Stimulated activated CD8-positive, alpha-beta memory T cell treated with anti-CD3 and anti-CD28 coated beads, Interleukin-15, amount 100 ng/mL, for 48 hours (primary cell): ENCODE measurements at places on chromosomes 2 and 18.

GRCh38 chr2:66170744-66171330 is 264.1 kb upstream of the MEIS1 start:
- DNase-seq = no peak

GRCh38 chr2:29025711-29026110 is 44.6 kb downstream of the TOGARAM2 start:
- DNase-seq = no peak

- DNase-seq = no peak
Observed at GRCh38 chr2:237081596-237081995, 4.1 kb upstream of the COPS8 start.

DNA sequence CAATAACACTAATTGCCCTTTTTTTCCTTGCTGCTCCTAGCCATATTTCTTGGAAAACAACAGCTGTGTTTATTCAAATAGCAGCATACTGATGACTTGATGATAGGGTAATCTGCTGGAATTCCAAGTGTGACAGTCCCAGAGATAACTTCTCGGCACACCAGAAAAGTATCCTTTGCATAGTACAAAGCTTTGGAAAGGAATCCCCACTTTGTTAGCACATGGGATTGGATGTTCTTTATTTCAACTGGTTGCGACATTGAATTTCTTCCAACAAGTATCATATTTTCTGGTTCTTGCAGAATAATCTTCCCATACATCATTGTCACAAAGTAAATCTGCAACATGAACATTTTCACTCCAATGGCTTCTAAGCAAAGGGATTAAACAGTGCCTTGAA is 445.8 kb upstream of the ACVR2A start:
- no peak for DNase-seq

GRCh38 chr18:47931718-47932103 is 1.3 kb upstream of the SMAD2 start:
- DNase-seq = no peak

- no peak for DNase-seq
Observed at GRCh38 chr2:45879936-45880335, 228.5 kb downstream of the PRKCE start.

- DNase-seq = no peak
Observed at GRCh38 chr2:64781711-64782390, 128.1 kb upstream of the SERTAD2 start.

DNA sequence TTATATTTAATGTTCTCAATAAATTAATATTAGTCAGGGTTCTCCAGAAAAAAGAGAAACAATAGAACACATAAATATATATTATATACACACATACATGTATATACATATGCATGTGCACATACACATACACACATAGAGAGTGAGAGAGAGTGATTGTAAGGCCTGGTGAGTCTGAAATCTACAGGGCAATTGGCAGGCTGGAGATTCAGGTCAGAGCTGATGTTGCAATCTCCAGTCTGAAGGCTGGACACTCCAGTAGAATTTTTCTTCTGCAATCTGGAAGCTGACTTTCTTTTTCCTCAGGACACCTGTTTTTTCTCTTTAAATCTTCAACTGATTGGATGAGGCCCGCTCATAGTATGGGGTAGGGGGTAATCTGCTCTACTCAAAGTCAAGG is 3.2 kb downstream of the TMEM182 start:
- DNase-seq = no peak

DNA sequence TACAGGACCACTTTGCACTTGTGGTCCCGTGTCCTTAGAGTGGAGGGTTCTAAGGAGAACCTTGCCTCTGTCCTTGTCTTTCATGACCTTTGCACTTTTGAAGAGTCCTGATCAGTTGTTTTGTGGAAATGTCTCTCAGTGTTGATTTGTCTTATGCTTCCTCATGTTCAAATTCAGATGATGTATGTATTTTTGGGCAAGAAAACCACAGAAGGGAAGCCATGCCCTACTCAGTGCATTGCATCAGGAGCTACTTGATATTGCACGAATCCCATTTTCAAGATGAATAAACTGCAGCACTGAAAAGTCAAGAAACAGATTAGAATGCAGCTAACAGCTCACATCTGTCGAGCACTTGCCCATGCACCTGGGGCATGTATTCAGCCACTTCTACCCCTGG is 152.2 kb downstream of the INHBB start:
- no peak for DNase-seq

DNA sequence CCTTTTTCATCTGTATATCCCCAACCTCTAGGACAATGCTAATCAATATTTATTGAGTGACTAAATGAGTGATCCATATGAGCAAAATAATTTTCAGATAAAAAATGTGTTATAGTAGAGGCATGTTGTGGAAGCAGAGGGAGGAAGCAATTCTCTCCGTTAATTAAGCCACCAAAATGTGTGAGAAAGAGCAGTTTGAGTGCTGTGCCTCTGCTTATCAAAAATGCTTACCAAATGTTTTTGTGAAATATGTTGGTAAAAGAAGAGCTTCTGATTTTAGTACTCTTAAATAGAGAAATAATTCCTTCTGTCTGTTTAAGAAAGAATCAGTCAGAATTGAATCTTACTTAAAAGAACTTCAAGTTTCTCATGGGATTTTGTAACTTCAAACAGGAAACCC is 90.3 kb downstream of the DTNA start:
- DNase-seq = no peak

GRCh38 chr2:215880970-215881369 is 132.4 kb downstream of the MREG start:
- DNase-seq = no peak

GRCh38 chr2:234812851-234813250 is 139.0 kb upstream of the SH3BP4 start:
- no peak for DNase-seq

GRCh38 chr2:56831780-56832179 is 648.0 kb downstream of the CCDC85A start:
- DNase-seq = no peak

DNA sequence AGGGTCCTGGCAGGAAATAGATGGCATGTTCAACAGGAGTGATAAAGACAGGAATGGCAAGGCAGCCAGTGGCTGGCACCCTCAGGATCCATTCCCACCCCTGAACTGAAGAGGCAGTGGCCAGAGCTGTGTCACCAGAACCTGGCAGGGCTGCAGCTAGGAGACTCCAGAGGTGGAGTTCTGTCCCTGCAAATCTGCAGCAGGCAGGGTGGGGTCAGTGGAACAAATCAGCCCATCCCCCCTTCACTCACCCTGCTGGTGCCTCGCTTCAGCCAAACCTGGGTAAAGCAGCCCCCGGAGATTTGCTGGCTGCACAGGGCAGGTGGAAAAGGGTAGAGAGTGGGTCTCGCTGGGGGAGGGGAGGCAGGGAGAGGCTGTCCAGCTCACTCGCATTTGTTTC is 12.7 kb downstream of the INPP5D start:
- DNase-seq = no peak

- DNase-seq = no peak
Observed at GRCh38 chr18:48387300-48387699, 21.9 kb downstream of the ZBTB7C start.

- DNase-seq = no peak
Observed at GRCh38 chr2:196804381-196804780, 4.8 kb downstream of the C2orf66 start.

GRCh38 chr2:20371323-20372025 is 20.8 kb upstream of the PUM2 start:
- no peak for DNase-seq

DNA sequence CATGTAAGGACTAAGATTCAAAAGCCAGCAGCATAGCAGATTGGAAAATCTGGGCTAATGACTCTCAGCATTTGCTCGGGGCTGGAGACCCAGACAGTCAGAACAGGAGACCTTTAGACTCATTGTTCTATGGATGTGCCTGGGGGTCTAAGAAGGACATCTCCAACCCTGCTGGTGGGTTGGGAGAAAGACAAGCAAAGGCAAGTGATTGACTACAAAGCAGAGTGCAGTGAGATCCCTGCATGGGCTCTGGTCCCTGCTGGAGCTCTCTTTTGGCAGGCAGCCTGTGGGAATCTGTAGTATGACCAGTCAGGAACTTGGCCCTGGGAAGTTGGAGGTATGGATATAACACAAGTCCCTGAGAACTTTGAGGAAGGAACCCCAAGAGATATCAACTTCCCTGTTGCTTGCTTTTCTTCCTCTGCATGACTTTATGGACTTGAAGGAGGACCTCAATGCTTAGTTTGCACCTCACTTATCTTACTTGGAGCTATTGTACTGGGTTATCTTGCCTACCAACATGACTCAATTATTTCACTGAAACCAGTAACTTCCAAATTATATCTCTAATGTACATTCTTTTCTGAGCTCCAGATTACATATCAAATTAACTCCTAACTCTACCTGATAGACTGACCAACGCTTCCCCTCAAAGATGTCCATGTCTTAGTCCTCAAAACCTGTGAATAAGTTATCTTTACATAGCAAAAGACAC is 236.0 kb downstream of the CYRIA start:
- no peak for DNase-seq

GRCh38 chr2:55958756-55959155 is 35.2 kb upstream of the EFEMP1 start:
- DNase-seq = no peak

- DNase-seq = no peak
Observed at GRCh38 chr18:74862094-74862493, 264.4 kb downstream of the ZNF407 start.

DNA sequence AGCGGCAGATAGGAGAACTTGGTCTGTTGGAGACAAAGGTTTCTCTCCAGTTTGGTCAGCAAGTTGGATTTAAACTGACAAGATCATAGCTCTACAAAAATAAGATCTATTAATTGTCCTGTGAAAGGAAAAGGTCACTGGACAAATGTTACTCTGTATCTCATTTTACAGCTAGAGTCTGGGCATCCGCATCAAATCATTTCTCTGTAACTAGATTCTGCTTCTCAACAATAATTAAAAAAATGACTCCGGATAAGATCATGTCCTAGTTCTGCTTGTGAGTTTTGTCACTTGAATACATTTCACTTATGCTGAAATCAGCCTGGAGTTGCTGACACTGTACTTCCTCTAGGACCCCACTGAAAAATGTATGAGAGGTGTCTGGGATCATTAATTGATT is 310.8 kb downstream of the ALK start:
- DNase-seq = no peak

DNA sequence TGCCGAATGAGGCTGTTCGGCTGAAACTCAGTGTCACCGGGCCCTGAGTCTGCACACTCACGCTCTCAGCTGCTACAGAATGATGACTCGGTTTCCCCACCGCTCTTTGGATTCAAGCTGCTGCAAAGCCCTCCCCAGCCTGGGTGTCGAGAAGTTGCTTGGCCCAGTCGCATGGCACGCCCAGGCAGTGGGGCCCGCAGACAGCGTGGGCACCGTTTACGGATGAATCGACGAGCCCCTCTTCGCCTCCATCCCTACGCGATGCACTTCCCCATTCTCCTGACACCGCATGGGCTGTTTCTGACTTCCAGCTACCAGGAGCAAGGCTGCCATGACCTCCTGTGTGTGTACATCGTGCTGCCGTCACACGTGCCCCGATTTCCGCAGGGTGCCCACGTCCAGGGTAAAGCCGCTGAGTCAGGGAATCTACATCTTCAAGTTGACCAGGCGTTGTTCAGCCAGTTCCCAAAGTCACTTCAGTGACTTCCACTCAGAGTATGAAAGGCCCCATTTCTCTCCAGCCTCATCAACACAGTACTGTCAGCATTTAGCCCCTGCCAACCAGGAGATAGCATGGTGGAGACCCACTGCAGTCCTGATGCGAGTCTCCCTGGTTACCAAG is 60.3 kb upstream of the GPC1 start:
- DNase-seq = no peak

DNA sequence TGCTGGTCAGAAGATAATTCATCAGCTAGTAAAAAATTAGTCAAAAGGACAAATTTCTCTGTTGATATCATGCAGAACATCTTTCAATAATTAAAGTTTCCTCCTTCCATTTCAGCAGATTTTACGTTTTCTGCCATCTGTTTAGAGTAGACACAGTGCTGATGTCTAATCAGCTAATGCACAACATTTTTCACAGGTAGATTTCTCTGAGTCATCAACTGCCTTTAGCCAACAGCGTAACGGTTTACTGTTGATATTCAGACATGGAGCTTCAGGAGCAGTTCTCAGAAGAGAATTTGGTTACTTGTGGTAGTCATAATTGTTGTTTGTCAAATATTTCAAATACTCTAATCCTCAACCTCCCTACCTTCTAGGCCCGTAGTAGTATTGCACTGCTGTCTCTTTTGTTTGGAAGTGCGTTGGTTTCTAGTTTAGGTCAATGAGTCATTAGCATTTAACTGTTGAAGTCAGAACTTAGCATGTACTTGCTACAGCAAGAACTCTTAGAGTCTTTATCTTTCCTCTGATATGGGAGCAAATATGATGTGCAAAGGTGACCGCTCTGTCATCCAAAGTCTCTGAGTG is 86.8 kb upstream of the TFPI start:
- DNase-seq = no peak

GRCh38 chr2:26692279-26692896 is at the start of gene KCNK3:
Gene KCNK3 (plus strand): TSS chr2:26692722. CDS start chr2:26692876, 154 bp downstream.
- no peak for DNase-seq

- DNase-seq = no peak
Observed at GRCh38 chr2:65767946-65768345, 335.5 kb upstream of the SPRED2 start.

DNA sequence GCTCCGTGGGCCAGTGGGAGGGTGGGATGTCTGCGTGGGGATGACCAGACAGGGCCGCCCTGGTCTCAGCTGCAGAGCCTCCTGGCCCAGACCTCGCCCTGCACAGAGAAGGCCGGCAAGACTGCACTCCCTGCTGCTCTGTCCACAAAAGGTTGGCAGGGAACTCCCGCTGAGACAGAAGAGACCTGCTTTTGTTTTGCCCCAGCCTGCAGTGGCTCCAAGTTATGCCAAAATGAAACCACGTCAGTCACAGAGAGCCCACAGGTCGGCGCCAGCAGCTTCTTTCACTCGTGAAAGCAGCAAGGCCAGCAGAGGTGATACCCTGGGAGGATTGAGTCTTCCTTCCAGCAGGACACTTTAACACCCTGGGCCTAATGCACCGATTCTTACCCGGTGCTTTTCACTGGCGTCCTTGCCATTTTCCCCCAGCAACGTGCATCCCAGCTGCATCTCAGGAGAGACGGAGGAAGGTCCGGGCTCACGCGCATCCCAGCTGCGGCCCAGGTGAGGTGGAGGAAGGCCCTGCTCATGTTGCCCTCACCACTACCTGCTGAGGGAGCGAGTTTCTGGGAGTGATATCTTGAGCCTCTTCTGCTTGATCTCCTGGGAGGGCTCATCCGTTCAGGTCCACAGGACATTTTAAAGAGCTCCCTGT is 22.1 kb upstream of the CTDP1 start:
- no peak for DNase-seq
